SK-N-SH (cell line): ENCODE measurements at places on chromosomes 1 and 21.
A peak's percentile ranks its signal among the peaks of the same experiment; 100 is the strongest.

- no peak overlapping the region for H3K4me3 ChIP-seq
- H3K36me3 ChIP-seq: no peaks in the 10 kb centered on the region
- no peak overlapping the region for H3K27ac ChIP-seq
- no peak for DNase-seq
- H3K4me1 ChIP-seq: no peaks in the 10 kb centered on the region
- H3K27me3 ChIP-seq: no peaks in the 10 kb centered on the region
Observed at GRCh38 chr1:174097426-174097825, 61.9 kb upstream of the RABGAP1L start.

DNA sequence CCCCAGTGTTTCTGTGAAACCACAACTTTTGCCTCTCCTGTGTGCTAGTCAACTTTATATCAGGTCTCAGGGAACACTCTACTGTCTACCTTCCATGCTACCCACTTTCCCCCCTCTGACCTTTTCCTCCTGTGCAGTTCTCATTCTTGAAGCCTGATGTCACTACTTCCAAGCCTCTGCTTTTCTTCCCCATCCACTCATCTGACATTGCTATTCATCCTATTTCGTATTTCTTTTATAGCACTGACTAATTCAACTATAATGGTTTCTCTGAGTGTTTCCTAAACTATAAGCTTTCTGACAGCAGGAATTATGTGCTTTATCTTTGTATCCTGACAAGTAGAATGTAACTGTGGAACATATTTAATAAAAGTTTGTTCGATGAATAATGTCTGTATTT is 18.2 kb upstream of the DPH5 start:
- H3K27me3 ChIP-seq: no peaks in the 10 kb centered on the region
- peak overlapping the region; percentile 23; the same call in 1 of the 2 replicates for H3K27ac ChIP-seq
- H3K4me1 ChIP-seq: no peaks in the 10 kb centered on the region
- H3K36me3 ChIP-seq: no peaks in the 10 kb centered on the region

GRCh38 chr21:37149411-37149810 is 76.4 kb downstream of the TTC3 start:
- peaks cover 10% of the 10 kb centered on the region; the same call in 1 of the 2 replicates for H3K4me1 ChIP-seq
- H3K36me3 ChIP-seq: peaks cover 68% of the 10 kb centered on the region
- H3K27me3 ChIP-seq: no peaks in the 10 kb centered on the region

- no peak overlapping the region for H3K4me3 ChIP-seq
- DNase-seq: no peak
- H3K27ac ChIP-seq: no peak overlapping the region
- no peaks in the 10 kb centered on the region for H3K36me3 ChIP-seq
Observed at GRCh38 chr1:4178501-4179113, 278.5 kb upstream of the C1orf174 start.

GRCh38 chr1:74396933-74397332 is 115.5 kb downstream of the LRRC53 start:
- H3K4me1 ChIP-seq: peaks cover 20% of the 10 kb centered on the region
- DNase-seq: no peak
- no peaks in the 10 kb centered on the region for H3K27me3 ChIP-seq
- no peak overlapping the region for H3K4me3 ChIP-seq
- no peaks in the 10 kb centered on the region for H3K36me3 ChIP-seq

DNA sequence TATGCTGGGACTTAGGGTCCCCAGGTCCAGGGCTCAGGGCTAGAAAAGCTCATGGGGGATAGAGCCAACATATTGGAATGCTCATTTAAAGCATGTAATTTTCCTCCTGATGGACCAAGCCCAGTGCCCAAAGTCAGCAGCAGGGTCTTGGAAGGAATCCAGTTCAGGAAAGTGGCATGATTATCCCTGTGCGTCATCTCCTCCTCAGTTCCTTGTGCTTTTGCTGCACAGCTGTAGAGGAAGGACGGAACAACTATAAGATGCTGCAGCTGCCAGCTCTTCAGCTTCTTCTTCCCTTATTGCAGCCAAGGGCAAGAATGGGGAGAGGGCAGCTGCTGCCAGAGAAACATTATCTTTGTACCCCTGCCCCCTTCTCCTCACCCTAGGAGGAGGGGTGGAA is 58.4 kb downstream of the OVGP1 start:
- H3K4me1 ChIP-seq: peaks cover 18% of the 10 kb centered on the region
- no peak overlapping the region for H3K27ac ChIP-seq
- no peaks in the 10 kb centered on the region for H3K36me3 ChIP-seq
- no peak overlapping the region for H3K4me3 ChIP-seq
- H3K27me3 ChIP-seq: no peaks in the 10 kb centered on the region; the same call in 1 of the 2 replicates
- no peak for DNase-seq

DNA sequence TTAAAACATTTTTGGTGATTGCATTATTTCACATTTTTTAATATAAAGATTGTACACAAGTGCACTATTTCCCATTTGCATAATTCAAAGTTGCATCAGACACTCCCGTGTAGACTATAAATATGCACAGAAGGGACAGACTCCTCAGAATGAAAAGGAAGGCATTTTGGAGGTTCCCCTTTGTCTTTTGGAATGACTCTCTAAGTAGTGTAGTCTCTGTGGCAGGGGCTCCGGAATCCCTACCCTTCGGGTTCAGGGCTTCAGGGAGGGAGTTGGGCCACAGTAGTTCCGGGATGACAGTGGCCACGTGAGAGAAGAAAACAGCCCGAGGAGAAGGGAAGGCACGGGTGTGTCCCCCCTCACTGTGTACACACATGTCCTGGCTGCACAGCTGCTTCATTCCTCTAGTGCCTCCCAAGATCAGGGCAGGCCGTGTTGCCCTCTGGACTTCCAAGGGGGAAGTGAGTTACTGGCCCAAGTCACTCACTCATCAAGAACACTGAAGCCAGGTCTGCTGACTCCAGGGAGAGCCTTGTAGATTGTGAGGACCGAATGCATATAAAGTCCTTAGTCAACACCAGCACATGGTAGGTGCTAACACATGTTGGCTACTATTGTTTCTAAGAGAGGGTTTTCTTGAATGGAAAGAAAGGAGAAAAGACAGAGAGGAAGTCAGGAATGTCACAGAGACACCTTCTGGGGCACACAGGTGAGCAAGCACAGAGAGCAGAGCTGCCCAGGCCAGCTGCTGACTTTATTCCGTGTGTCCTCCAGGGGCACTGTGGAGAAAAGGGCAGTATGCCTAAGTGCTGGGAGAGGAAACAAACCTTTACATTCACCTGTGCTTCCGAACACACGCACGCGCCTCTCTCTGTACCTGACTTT is 39.8 kb downstream of the LHX4 start:
- no peaks in the 10 kb centered on the region for H3K27me3 ChIP-seq
- H3K4me1 ChIP-seq: no peaks in the 10 kb centered on the region
- H3K36me3 ChIP-seq: peaks cover 23% of the 10 kb centered on the region

DNA sequence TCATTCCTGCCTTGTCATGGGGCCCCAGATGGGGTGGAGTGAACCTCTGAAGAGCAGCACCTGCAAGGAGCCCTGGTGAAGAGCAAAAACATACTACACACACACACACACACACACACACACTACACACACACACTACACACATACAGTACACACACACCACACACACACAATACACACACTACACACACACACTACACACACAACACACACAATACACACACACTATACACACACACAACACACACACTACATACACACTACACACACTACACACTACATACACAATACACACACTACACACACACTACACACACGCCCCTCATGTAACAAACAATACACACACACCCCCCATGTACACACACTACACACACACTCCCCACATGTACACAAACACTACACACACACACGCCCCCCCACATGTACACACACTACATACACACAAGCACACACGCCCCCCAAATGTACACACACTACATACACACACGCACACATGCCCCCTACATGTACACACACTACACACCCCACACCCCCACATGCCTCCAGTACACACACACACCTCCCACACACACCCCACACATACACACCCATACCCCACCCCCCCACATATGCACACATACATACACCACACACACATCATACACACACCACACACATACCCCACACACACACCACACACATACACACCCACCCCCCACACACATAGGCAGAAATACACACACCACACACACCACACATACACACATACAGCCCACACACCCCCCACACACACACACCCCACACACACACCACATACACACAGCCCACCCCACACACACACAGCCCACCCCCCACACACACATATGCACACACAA is 9.3 kb downstream of the SLC2A5 start:
- no peak overlapping the region for H3K27ac ChIP-seq
- no peaks in the 10 kb centered on the region for H3K4me1 ChIP-seq
- no peaks in the 10 kb centered on the region for H3K27me3 ChIP-seq
- no peaks in the 10 kb centered on the region for H3K36me3 ChIP-seq

DNA sequence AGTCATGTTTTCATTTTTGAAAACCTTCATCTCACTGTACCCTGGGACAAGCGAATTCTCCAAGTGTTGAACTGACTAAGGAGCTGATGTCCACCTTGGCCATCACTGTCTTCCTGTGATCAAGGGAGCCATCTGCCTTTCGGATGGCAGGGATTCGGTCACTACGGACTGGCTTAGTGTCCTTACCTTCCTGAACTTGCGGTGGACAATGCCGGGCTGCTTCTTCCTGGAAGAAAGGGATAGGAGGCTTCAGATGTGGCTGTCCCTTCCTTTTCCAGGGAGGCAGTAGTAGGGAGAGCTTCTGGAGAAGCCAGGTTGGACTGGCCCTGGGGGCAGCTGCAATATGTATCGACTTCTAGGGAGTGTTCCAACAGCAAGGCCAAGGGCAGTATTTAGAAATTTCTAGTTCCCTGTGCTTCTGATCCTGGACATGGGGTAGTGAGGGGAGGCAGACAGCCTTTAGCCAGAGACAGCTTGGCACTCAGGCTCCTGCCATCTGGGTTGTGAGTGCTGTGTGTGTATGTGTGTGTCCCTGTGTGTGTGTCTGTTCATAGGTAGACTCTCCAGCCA is 114.6 kb downstream of the IER5 start:
- no peaks in the 10 kb centered on the region for H3K36me3 ChIP-seq
- no peaks in the 10 kb centered on the region for H3K4me1 ChIP-seq
- H3K27me3 ChIP-seq: peaks cover 17% of the 10 kb centered on the region; the same call in 1 of the 2 replicates
- no peak overlapping the region for H3K4me3 ChIP-seq
- no peak overlapping the region for H3K27ac ChIP-seq

- DNase-seq: no peak
- H3K27ac ChIP-seq: no peak overlapping the region
Observed at GRCh38 chr1:106846656-106847055, 209.8 kb upstream of the PRMT6 start.

DNA sequence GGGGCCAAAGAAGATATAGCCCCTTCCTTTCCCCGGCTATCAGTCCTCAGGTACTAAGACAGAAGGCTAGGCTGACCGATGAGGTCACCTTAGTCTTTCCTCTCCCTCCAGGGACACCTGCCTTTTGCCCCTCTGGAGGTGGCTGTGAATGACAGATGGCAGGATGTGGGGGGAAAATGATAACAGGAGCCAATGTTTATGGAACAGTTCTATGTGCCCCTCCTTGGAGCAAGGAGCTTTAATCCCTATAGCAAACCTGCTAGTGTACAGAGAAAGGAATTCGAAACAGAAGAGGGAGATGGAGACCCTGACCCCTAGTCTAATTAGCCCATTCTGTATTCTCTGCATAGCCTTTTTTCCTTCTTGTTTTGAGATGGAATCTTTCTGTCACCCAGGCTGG is 28.1 kb downstream of the SERINC2 start:
- no peak for DNase-seq
- H3K36me3 ChIP-seq: no peaks in the 10 kb centered on the region
- H3K27me3 ChIP-seq: no peaks in the 10 kb centered on the region; the same call in 1 of the 2 replicates

DNA sequence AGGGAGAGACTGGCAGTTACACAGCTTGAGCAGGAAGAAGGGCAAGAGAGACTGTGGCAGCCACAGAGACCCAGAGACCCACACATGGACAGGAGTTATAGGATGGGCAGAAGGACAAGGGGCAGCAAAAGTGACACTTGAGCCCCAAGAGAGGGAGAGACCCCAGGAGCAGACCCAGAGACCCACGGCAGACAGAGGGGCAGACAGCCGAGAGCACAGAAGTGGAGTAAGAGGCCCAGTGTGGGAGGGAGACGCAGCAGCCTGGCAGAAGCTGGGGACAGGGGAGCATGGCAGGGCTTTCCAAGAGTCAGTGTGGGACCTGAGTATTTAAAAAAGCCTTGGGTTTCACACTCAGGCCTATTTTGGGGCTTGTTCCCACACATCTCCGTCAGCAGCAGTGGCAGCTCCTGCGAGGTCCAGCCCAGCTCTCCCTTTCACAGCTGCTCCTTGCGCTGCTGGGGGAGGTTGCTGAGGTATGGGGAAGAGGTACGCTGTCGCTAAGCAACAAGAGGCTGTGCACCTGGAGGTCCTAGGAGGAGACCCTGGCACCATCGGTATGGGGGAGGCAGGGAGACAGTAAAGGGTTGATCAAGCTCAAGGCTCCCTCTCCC is 9.0 kb upstream of the MEF2D start:
- H3K4me1 ChIP-seq: peaks cover 14% of the 10 kb centered on the region
- no peaks in the 10 kb centered on the region for H3K27me3 ChIP-seq
- no peaks in the 10 kb centered on the region for H3K36me3 ChIP-seq
- DNase-seq: no peak
- no peak overlapping the region for H3K4me3 ChIP-seq
- H3K27ac ChIP-seq: no peak overlapping the region

DNA sequence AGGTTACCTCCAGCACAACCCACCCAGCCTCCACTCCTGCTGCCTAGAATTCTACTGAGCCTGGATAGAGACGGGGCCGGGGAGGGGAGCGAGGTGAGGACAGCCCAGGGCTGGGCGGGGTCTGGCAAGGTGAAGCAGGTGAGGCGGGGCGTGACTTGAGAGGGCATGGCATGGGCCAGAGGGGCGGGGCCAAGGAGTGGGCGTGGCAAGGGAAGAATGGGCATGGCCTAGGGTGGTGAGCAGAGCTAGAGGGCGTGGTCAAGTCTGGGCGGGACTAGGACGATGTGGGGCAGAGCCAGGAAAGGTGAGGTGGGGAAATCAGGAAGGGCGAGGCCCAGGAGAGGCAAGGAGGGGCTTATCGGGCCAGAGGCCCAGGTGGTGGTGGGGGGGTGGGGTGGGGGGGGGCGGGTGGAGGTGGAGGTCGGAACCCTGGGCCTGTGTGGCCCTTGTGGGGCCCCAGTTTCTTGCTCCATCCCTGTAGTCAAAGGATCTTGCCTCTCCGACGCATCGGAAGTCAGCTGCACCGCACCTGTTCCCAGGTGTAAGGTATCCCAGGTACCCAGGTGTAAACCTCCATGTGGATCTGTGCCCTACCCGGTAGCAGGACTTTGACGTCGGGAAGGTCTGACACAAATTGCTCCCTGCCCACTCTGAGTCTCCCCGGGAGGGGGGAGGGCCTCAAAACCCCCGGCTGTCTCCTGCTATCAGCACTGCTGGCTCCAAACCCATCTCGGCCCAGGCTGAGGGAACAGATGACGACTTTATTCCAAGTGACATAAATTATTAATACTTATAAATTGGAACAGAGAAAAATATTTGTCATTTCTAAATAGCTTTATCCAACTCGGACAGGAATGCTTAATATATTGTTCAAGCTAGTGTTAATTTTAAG is 32.9 kb upstream of the UTS2 start:
- H3K4me1 ChIP-seq: no peaks in the 10 kb centered on the region
- no peak for DNase-seq
- no peaks in the 10 kb centered on the region for H3K27me3 ChIP-seq
- H3K27ac ChIP-seq: no peak overlapping the region
- no peaks in the 10 kb centered on the region for H3K36me3 ChIP-seq
- H3K4me3 ChIP-seq: no peak overlapping the region
